ENCODE measurements at places on chromosomes 13 and 19.

- no peak for DNase-seq
Observed at GRCh38 chr13:94065741-94066140, 413.7 kb downstream of the DCT start.

GRCh38 chr13:100125946-100126345 is 37.1 kb downstream of the PCCA start:
- DNase-seq = no peak

DNA sequence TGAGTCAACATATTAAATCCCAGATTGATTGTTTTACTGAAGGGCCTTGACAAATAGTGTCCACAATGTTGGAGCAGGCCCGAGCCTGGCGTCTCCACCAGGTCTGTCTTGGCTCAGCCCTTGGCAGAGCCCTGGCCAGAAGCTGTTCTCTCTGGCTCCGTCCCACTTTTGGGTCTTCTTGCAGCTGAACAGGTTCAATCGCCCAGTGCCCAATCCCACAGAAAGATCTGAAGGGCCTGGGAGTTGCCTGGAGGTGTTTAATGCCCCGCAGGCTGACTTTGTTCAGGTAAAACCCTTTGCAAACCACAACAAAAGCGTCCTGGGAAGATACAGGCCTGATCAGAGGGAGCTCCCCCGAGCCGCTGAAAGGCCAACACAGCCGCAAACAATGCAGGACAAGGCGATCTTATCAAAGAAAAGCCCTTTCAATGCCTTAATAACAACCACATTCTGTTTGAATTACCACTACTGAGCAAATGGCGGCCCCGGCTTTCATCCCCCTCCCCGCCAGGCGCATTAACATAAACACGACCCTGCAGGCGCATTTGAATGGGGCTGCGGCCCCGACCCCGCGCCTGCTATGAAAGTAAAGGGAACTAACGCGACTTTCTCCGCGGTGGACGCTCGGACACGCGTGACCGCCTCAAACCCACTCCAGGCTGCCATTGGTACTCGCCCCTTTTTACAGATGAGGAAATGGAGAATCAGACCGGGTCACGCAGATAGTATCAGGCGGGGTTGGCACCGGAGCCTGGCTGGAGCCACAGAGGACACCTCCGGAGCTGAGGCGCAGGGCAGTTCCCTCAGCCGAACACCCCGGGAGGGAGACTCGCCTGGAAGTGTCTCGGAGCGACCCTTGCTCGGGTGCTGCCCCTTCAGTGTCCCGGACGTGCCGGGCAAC is 3.1 kb downstream of the CDX2 start:
- no peak for DNase-seq

DNA sequence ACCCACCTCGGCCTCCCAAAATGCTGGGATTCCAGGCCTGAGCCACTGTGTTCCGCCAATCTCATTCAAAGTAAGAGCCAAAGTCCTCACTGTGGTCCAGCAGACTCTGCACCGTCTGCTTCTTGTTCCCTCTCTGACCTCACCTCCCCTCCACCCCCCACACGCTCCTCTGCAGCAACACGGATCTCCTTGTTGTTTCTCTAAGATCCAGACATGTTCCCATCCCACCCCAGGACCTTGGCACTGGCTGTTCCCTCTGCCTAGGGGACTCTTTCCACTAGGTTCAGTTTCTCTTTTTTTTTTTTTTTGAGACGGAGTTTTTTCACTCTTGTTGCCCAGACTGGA is 38.4 kb downstream of the LTBP4 start:
- no peak for DNase-seq

- DNase-seq = peak; percentile 90
Observed at GRCh38 chr19:13781547-13781946, 7.3 kb downstream of the C19orf53 start.

DNA sequence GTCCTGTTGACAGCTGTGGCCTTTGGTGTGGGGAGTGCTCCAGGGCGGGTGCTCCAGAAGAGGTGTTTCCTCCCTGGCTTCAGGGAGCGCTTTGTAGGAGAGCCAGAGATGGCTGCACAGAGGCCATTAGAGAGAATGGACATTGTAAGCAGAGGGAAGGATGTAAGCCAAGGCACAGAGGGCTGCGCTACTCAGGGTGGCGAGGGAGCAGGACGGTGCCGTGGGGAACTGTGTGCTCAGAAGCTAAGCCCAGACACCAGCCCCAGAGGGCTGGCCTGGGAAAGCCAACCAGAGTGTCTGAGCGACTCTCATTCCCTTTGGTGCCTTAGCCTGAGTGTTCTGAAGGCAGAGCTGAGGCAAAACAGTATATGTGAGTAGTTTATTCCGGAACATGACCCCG is 92.2 kb downstream of the TSHZ3 start:
- no peak for DNase-seq

DNA sequence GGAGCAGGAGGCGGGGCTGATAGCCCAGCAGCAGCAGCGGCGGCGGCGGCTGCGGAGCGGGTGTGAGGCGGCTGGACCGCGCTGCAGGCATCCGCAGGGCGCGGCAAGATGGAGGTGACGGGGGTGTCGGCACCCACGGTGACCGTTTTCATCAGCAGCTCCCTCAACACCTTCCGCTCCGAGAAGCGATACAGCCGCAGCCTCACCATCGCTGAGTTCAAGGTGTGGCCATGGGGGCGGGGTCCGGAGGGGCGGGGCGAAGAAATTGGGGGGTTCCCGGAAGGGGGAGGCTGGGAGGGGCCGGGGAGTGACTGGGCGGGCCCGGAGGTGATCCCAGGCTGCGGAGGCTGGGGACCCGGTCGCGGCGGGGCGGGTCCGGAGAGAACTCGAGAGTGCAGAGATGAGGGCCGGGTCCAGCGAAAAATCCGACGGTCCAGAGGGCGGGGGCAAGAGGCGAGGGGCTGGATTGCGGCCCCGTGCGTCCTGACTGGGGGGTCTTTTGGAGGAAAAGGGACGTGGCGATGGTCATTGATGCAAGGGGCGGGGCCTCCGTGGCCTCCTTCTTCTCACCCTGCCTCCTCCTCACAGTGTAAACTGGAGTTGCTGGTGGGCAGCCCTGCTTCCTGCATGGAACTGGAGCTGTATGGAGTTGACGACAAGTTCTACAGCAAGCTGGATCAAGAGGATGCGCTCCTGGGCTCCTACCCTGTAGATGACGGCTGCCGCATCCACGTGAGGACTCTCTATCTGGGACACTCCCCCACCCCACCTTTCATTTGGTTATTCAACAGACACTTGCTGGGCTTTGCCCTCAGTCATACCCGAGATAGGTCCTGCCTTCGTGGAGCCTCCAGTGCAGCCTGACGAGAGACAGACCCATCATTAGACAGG is at the start of gene TBCB:
Gene TBCB, plus strand, starts transcription at position 16 of the 891 bp plus-strand sequence. Its CDS starts 93 bp downstream, at position 109.
- DNase-seq = no peak

- no peak for DNase-seq
Observed at GRCh38 chr13:30049692-30050091, 199.3 kb upstream of the UBL3 start.

DNA sequence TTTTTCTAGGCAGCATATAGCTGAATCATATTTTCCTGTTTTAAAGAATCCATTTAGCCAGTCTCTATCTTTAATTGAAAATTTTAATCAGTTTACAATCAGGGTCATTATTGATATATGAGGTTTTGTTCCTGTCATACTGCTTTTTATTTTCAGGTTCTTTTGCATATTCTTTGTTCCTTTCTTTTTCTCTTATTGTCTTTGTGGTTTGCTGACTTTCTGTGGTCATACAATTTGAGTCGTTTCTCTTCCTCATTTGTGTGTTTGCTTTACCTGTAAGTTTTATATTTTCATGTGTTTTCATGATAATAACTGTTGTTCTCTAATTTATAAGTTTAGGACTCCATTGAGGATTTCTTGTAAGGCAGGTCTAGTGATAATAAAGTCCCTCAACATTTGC is 812.6 kb downstream of the DACH1 start:
- DNase-seq = no peak

DNA sequence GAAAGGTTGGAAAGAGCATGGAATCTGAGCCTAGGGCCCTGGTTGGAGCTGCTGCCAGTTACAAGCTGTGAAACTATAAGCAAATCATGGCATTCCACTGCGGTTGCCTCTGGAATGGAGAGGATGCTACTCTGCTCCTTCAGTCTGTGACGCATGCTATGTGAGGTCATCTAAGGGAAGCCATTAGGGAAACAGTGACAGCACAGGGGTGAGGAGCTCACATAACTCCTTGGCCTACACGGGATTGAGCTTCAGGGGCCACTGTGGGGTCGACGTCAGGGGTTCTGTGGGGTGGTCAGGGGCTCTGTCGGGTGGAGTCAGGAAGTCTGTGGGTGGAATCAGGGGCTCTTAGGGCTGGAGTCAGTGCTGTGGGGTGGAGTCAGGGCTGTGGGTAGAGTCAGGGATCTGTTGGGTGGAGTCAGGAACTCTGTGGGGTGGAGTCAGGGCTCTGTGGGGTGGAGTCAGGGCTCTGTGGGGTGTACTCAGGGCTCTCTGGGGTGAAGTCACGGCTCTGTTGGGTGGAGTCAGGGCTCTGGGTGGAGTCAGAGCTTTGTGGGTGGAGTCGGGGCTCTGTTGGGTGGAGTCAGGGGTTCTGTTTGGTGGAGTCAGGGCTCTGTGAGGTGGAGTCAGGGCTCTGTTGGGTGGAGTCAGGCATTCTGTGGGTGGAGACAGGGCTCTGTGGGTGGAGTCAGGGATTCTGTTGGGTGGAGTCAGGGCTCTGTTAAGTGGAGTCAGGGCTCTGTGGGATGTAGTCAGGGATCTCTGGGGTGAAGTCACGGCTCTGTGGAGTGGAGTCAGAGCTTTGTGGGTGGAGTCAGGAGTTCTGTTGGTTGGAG is 35.8 kb upstream of the MEDAG start:
- peak; percentile 59 for DNase-seq

GRCh38 chr13:29476046-29476445 is 119.4 kb downstream of the SLC7A1 start:
- no peak for DNase-seq

DNA sequence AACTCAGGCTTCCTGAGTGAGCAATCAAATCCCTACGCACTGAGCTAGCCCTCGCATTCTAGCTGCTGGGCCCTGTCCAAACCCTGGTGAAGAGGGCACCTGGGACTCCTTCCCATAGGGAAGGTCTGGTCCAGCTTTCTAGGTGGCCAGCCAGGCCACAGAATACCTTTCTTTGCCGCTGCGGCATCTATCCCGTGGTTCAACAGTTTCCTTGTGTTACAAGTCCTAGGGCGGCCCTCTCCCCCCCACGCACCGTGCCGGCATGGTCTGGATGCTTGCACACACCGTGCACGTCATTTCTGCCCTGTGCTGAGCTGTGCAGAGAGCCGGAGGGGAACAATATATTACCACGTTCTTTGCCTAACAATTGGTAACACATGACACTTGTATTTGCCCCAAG is 164.6 kb upstream of the TSHZ3 start:
- DNase-seq = no peak

DNA sequence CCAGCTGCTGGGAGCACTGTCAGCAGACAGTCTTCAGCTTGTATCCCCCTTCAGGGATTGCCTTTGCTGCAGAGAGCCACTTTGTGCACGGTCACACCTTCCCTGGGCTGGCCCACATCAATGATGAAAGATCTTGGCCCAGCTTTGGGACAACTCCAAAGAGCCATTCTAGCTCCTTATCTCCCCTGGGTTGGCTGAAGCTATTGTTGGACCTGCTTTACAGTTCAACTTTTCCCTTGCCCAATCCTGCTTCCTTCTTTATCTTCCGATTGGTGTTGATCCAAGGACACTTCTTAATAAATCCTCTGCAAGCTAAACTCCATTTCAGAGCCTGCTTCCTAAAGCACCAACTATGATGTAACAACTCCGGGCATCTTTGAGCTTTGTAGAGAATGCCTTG is 466.4 kb downstream of the KLF12 start:
- DNase-seq = no peak

DNA sequence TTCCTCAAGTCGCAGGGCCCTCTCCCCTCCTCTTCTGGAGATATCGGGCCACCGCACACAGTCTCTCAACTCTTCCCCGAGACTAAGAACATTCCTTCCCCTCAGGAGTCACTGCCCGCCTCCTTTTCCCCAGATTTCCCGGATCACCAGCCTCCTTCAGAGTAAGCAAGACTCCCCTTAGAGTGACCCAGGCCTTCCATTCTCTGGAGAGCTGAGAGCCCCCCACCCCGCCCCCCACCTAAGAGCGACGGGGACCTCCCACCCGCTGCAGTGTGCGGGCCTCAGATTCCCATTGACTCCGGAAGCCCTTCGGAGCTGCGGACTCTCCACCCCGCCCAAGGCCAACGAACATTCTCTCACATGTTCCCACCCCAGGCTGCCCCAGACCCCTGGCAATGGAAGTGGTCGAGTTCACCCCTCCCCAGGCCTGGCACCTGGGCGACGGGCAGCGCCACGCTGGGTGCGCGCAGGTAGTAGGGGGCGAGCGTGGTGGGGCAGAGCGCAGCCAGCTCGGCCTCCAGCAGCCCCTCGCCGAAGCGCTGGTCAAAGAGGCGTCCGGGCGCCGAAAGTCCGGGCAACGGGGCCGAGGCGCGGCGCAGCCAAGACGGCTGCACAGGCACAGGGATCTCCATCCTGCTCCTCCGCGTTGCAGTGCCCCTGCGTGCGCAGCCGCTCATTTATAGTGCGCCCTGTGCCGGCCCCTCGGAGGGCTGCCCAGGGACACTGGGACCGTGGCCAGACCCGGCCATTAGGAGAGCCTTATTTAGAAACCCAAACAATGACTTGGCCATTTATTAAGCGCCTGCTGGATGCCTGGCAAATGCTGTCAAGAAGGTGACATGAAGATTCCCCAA is at the start of gene HSPB6:
Gene HSPB6, minus strand, starts transcription at position 653 of the 854 bp plus-strand sequence. Its CDS starts 21 bp downstream, at position 632.
- peak; percentile 77 for DNase-seq

- peak; percentile 89 for DNase-seq
Observed at GRCh38 chr19:55460670-55461258, 678 bp downstream of the ISOC2 start.

DNA sequence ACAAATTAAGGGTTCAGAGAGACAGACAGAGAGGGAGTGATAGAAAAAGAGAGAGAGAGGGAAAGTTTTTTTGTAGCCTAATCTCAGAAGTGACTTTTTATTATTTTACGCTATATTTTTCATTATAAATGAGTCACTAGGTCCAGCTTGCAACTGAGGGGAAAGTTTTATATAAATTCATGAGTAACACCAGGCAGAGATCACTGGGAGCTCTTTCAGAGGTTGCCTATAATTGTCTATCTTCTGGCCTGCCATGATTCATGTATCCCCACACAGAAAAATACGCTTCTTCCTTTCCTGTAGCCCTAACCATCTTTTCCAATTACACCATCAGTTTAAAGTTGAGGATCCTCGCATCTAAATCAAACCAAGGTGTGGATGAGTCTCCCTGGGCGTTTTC is 467.9 kb downstream of the SLITRK1 start:
- DNase-seq = no peak

DNA sequence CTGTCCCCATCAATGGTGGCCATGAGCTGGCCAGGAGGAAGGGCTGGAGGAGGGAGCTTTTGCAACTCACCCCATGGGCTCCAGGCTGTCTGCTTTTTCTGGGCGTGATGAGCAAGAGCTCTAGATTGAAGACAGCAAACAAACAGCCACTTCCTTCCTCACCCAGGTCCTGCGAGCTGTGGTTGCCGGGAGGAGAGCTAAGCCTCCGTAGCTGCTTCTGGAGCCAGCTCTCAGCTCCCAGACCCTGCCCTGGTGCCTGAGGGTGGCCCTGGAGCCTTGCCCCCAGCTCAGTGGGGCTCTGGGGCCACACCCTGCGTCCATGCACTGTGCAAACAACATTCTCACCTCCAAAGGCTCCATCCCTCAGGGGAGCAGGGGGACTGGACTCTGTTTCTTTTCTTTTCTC is 6.2 kb downstream of the MYO1F start:
- DNase-seq = no peak

GRCh38 chr13:48640767-48641166 is 13.0 kb upstream of the CYSLTR2 start:
- DNase-seq = no peak
